ENCODE measurements at places on chromosomes 3 and 15.

- H3K36me3 ChIP-seq, result no peaks in the 10 kb centered on the region
- peak; percentile 59 for DNase-seq
- no peak overlapping the region for H3K27ac ChIP-seq
- H3K27me3 ChIP-seq, result no peaks in the 10 kb centered on the region
- H3K4me1 ChIP-seq, result no peaks in the 10 kb centered on the region
Observed at GRCh38 chr15:77028451-77029165, 33.7 kb downstream of the PSTPIP1 start.

GRCh38 chr3:52529376-52530333 is 4.0 kb downstream of the NT5DC2 start:
- H3K27ac ChIP-seq, result no peak overlapping the region
- peak; percentile 71 for DNase-seq
- no peak overlapping the region for H3K4me3 ChIP-seq
- no peaks in the 10 kb centered on the region for H3K27me3 ChIP-seq

DNA sequence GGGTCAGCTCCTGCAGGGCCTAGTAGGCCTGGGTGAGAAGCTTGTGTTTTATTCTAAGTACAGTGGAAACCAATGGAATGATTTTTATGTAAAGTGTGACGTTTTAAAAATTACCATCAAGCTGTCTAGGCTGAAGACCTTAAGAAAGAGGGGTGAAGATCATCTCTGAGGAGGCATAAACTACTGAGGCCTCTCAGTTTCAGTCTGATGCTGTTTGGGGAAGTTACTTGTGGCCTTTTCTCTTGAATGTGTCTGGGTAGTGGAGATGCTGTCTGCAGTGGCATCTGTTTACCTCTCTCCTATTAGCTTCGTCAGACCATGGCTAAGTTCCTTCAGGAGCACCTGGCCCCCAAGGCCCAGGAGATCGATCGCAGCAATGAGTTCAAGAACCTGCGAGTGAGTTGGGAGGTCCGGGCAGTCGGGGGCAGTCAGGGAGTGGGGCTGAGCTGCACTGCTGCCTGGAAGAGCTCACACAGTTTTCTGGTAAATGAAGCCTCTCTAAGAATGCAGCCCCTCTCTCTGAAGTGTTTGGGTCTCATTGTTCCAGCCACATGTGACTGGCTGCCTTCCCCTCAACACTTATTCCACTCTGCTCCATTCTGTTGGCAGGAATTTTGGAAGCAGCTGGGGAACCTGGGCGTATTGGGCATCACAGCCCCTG is 1.9 kb downstream of the IVD start:
- H3K4me3 ChIP-seq, result no peak overlapping the region
- H3K27ac ChIP-seq, result no peak overlapping the region
- no peak for DNase-seq
- H3K36me3 ChIP-seq, result no peaks in the 10 kb centered on the region
- H3K4me1 ChIP-seq, result no peaks in the 10 kb centered on the region

GRCh38 chr3:113668015-113668414 is 28.4 kb downstream of the USF3 start:
- H3K27me3 ChIP-seq, result no peaks in the 10 kb centered on the region
- no peak for DNase-seq
- H3K27ac ChIP-seq, result no peak overlapping the region
- H3K36me3 ChIP-seq, result peaks cover 5% of the 10 kb centered on the region
- no peaks in the 10 kb centered on the region for H3K4me1 ChIP-seq
- H3K4me3 ChIP-seq, result no peak overlapping the region

- no peak for DNase-seq
- H3K36me3 ChIP-seq, result no peaks in the 10 kb centered on the region
- H3K27ac ChIP-seq, result no peak overlapping the region
Observed at GRCh38 chr3:52175416-52176179, 21.4 kb upstream of the POC1A start.

All from aorta (tissue), 5 donors.